ENCODE measurements at places on chromosomes 4 and X.

- no peak for DNase-seq
These were observed 14.3 kb downstream of the CASK start for GRCh38 chrX:41909068-41909467.

GRCh38 chr4:37623125-37623524, 63.1 kb downstream of the RELL1 start:
- no peak for DNase-seq

DNA sequence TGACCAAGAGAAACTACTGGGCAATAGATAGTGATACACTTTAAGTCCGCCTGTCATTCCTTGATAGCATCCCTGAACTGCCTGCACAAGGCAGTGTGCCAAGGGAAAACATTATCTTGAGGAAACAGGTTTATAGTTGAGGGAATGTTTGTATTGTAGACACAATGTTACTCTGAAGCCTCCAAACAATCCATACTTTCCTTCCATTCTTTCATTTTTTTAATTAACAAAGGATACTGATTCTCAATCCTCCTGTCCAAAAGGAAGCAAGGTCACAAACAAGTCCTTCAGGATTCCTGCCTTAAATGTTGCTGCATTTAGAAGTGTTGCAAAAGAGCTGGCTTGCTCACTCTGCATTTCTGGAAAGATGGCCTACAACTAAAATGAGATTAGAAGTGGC, 61.7 kb upstream of the PRSS48 start:
- no peak for DNase-seq

DNA sequence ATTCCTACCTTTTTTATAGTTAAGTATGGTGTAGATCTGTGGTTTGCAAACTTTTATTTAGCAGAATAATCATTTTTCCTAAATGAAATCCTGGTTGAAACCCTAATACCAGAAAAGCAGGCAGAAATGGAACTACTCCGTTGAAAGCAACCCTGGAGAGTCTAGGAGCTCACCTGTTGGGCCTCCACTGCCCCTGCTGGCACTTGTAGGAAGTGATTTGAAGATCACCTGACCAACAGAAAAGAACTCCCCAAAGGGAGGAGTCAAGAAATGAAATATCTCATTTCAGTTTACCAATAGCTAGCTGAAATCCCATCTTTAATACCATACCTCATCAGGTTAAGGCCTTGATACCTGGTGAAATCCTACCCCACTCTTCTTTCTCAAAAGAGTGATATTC, 277.1 kb downstream of the KLHL13 start:
- DNase-seq, result no peak

- no peak for DNase-seq
These were observed 189.1 kb upstream of the RBPJ start for GRCh38 chr4:26131711-26132110.

GRCh38 chr4:15792974-15793373, 14.8 kb downstream of the CD38 start:
- DNase-seq, result no peak

DNA sequence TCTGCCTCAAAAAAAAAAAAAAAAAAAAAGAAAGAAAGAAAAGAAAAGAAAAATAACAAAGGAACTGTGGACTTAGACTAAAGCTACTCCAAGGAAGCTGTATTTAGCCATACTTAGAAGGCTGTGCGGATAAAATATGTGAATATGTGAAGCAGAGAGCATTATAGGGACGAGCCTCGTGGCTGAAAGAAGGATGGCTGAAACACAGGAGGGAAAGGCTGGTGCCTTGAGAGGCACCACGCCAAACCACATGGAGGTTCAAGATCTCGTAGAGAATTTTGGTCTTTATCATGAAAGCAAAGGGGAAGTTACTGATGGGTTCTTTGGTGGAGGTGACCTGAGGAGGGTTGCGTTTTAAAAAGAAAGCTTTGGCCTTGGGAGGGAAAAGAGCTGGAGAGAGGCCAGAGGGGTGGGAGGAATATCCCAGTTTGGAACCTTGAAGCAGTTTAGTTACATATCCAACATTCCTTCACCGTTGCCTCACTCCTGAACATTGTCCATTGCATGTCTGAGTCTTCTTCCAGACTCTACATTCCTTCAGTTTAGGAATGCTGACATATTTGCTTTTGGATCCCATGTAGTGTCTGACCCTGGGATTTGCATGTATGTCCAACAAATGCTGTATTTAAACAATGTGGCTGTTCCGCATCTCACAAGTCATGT, 82.5 kb downstream of the CPE start:
- DNase-seq, result no peak

GRCh38 chr4:152165846-152166245, 370.0 kb downstream of the FBXW7 start:
- no peak for DNase-seq

DNA sequence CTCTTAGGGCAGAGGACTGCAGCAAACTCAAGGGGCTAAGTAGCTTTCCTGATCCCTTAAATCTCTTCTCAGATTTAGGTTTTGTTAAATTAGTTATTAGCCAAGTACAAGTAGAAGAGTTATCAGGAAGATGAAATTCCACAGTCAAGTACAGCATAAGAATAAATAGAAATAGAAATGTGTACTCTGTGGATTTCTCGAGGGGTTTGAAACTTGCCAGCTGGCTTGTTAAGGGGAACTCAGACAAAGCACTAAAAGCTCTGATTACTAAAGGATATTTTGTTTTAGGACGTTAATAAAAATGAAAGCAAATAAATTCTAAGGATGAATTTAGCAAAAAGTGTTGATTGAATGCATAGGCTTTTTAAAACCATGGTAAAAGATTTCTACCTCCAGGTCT, 654.6 kb downstream of the RAPGEF2 start:
- no peak for DNase-seq

DNA sequence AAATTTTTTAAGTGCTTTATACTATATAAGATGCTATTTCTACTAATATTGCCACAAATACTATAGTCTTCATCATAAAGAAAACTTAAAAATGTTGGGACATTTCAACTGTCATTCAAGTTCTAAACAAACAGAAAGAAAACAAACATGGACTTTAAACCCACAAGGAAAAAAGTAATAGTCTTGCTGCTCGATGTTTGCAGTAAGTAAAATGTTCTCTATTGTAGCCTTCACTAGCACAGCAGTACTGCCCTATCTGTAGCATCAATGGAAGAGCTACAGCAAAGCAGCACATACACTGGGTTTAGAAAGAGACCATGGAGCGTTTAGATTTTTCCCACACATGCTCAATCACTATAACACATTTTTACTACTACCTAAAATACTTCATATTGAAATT, 146.8 kb downstream of the KLHL13 start:
- DNase-seq, result no peak

GRCh38 chr4:168528131-168528949, 31.5 kb downstream of the PALLD start:
- DNase-seq, result no peak

DNA sequence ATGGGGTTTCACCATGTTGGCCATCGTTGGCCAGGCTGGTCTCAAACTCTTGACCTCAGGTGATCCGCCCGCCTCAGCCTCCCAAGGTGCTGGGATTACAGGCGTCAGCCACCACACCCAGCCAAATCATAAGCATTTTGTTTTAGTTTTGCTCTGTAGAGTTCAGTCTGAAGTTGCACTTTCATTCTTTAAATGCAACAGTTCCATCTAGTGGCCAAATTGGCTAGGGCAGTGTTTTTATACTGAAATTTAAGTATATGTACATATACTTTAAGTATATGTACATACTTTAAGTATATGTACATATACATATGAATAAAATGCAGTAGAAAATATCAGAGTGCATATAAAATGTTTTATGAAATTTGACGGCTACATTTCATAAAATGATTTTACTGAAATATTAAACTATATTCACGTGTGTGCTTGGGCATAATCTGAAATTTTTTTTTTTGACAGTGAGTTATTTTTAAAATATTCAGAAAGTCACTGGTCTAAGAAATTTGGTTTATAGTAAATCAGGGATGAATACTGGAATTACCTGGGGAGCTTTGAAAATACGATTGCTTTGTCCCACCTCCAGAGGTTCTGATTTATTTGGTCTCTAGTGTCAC, 145.5 kb downstream of the NWD2 start:
- DNase-seq, result no peak

- no peak for DNase-seq
These were observed 25.2 kb upstream of the GRIA2 start for GRCh38 chr4:157195374-157195773.

DNA sequence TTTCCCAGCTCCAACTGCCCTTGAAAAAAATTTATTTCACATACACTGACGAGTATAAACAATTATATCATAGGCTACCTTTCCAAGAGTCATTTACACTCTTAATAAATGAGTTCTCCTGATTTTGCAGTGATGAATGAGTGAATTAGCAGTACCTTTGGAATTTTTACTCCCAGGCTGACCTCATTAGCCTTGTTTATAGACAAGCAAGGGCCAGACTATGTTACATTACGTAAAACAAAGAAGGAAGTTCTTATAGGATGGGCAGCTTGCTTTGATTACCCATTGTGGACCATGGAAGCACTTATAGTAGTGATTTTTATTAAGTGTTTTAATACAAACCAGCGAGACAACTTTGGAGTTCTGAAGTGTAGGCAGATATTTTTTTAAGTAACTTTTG, 112.9 kb upstream of the C1QTNF7 start:
- no peak for DNase-seq

DNA sequence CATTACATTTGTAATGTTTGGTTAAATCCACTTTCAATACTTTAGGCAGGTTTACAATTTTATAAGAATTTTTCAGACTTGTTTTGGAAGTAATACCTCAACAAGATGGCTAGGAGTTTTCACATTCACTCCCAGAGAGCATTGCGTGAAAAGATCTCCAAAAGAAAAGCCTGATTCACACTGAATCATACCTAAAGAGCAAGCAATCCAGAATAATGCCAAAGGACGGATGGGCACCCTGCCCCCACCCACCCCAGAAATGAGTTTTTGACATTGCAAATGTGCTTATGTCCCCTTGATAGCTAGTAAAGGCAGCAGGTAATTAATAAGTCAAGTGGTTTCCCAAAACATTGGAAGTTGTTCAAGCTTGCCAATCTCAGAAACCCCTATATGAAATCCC, 557.7 kb upstream of the TENM3 start:
- DNase-seq, result no peak
